ENCODE measurements at places on chromosomes 7 and 10.

DNA sequence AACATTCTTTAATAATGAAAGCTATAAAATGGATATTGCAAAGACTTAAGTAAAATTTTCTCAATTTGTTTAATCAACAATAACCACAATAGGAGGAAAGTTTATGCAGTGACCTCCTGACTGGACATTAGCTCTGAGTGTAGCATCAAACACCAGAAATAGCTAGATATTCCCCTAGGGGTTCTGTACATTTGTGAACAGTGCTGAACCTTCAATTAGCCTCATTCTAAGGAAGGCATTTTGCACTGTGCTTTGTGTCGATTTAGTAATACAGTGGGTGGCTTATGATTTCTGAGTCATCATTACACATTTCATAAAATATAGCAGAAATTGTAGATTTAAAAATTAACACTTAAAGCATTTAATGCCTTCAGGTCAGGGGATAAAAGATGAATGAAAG, 367.3 kb upstream of the PCDH15 start:
- DNase-seq = no peak

DNA sequence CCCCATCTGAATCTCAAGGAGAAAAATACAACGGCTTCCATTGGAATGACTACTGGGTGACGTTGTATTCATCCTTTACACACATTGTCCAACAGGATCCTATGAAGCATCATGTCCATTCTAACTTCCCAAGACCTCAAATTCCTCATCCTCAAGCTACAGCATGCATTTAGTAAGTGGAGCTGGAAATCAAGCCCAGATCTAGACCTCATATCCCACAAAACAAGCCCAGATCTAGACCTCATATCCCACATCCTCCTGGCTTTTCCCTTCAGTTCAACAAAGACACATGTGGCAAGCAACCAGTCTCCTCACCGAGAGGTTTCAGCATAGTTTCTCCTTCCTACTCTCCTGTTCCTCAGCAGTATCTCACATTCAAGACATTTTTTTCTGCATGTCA, 12.2 kb downstream of the IGF2BP3 start:
- no peak for DNase-seq

DNA sequence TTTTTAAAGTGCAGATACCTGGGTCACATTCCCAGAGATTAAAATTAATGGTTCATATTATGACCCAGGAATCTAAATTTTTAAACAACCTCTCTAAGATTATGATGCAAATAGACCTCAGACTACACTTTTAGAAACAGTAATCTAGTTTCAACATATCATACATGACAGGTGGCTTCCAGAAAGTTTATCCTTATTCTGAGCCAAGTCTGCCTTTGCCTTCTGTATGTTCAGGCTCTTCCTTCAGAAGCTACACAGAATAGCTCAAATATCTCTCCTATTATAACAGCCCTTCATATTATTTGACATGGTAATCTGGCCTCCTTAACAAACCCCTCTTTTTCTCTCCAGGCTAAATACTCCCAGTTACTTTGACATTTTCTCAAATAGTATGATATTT, 101.9 kb downstream of the FZD1 start:
- no peak for DNase-seq

- no peak for DNase-seq
Measured at GRCh38 chr7:45699015-45699309, 124.8 kb downstream of the ADCY1 start.

- no peak for DNase-seq
Measured at GRCh38 chr10:61742812-61743211, 80.1 kb downstream of the CABCOCO1 start.

- no peak for DNase-seq
Measured at GRCh38 chr10:97115846-97116245, 69.9 kb downstream of the SLIT1 start.

DNA sequence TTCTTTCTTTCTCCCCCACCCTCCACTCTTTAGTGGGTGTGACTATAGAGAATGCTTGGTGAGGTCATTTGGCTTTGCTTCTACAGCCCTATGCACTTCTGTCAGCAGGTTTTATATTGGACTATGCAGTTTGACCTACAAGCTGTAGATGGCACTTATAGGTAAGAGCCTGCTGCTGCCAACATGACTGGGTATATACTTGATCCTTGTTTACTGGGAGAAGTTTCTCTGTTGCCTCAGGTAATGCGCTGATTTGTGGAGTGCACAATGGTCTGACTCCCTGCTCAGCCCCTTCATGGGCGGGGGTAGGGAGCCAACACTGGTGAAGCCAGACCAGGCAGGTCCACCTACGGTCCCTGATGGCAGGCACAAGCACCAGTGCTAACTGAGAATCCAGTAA, 33.7 kb upstream of the C7orf33 start:
- no peak for DNase-seq

- no peak for DNase-seq
Measured at GRCh38 chr7:128791121-128791971, at the start of gene CCDC136. Gene CCDC136, plus strand, starts transcription at chr7:128791968. Its CDS starts 444 bp downstream, at chr7:128792412.

DNA sequence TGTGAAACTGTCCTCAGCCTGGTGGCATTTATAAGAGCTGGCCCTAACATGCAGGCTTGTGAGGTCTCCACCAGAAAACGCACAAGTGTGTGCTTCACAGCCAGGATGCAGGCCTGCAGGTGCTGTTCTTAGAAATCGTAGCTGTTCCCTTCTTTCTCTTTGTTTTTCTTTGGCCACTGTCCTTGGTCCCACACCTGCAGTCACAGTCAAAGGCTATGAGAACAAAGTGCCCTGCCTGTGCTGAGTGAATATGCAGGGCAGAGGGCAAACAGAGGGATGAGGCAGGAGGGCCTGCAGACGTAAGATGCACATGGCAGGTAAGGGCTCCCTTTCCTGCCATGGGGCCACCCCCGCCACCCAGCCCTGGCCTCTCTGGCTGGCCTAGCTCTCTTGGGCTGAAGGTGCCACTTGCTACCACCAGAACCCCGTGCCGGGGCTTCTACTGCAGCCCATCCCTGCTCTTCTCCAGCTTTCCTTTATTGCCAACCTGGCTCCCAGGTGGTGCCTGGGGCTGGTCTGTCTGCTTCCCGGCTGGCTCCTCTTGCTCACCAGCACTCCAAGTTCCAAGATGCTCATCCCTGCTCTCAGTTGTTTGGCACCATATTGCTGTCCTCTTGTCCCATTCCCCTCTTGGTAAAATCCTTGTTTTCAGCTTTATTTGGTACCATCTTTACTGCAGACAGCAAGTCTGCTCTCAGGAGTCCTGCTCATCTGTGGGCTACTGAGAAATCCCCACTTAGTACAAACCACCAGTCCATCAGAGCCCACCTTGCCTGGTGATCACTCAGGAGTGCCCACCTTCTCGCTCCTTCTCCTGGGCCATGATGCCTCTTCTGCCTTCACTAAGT, 308.1 kb upstream of the ZMIZ1 start:
- DNase-seq = no peak

DNA sequence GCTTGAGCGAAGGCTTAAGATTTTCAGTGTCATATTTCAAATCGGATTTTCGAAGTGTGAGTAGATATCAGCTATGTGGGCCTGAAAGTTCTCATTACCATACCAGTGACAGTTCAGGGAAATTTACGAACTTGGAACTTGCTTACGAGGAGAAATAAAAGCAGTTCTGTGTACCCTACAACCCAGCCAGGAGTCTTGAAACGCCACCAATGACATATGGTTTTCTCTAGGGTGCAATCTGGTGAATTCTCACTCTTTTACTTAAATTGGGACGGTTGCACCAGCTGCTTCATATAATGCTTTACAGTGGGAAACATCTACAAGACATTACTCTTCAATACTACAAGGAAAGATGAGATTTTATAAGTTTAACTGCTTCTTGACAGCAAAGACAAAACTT, 253.6 kb upstream of the FOXK1 start:
- DNase-seq = no peak

DNA sequence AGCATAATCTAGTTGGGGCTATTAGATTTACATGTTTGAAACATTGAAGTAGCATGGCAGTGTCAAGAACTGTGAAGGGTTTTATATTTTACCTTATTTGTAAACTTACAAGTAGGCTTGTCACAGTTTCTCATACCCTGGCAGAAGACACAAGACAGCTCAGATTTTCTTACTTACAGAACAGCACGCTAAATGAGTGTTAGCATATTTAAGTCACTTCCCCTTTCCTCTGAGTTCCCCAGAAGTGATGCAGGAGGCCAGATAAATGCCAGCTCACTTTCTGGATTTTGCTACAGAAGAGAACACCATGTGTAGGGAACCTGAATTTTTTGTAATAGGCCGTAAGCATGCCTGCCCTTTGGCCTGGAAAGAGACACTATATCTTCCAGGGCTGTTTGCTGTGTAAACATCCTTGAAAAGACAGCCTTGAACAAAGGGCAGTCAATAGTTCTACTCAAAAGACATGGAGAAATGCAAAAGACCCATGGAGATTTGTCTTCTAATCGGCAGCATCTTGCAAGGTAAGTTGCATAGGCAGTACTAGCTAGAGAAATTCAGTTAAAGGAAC, 279.1 kb downstream of the PHF14 start:
- DNase-seq = no peak

DNA sequence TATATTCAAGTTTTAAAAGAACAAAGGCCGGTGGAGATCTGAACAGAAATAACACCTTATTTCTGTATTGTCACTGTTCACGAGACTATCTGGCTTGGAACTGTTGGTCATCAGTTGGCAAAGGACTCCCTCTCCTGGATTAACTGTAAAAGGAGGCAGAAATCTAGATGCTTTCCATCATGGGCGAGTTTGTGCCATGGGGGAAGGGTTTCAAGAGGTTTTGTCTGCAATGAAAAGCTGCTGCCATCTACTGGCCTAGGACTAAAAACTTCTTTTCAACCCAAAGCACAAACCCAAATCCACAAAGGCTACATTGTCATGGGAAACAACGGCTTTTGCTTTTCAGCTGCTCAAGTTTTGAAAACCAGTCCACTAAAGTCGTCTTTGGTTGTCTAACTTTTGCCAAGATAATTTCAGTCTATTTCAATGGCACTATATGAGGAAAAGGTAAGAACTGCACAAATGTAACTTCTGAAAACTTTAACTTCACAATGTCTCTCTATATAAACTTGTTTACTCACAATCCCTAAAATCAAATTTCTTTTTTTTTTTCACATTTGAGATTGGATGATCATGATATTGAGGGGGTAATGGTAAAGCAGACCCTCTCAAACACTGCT, 196.8 kb downstream of the SKAP2 start:
- DNase-seq = peak; percentile 66

- no peak for DNase-seq
Measured at GRCh38 chr10:4331150-4331549, 494.9 kb upstream of the AKR1E2 start.

GRCh38 chr10:62424026-62424425, 49.9 kb downstream of the ZNF365 start:
- no peak for DNase-seq

- DNase-seq = no peak
Measured at GRCh38 chr10:33722067-33722466, 387.6 kb upstream of the NRP1 start.

GRCh38 chr10:126225672-126226008, 162.6 kb downstream of the ADAM12 start:
- no peak for DNase-seq

DNA sequence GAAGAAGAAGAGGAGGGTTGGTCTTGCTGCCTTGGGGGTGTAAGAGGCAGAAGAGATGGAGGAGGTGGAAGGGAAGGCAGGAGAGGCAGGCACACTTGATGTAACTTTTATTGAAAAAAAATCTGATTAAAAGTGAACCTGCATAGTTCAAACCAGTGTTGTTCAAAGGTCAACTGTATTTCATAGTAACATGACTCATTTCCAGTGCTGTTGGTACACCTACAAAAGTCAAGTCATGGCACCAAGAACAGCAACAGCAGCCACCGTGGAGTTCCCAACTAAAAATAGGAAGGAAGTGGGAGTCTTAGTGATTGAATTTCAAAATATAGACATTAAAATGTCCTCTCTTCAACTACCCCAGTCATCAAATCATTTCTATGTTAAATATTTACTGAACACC, 88.5 kb downstream of the CTNNA3 start:
- no peak for DNase-seq

GRCh38 chr7:155618708-155619633, 25.5 kb upstream of the RBM33 start:
- no peak for DNase-seq

DNA sequence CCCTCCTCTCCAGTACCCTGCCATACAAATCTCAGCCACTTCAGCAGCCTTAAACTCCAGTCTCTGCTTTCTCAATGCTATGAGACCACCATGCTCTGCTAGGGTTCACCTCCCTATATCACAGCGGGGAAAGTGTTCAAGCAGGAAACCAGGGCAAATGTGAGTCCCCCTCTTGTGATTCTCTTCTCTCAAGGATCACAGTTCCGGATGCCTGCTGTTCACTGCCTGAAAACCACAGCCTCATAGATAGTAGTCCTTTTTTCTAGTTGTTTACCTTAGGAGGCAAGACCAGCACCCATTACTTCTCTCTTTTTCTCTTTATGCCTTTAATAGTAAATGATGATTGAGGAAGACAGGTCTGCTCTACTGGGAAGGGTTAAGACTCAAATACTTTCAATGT, 100.8 kb downstream of the SGMS1 start:
- DNase-seq = no peak

DNA sequence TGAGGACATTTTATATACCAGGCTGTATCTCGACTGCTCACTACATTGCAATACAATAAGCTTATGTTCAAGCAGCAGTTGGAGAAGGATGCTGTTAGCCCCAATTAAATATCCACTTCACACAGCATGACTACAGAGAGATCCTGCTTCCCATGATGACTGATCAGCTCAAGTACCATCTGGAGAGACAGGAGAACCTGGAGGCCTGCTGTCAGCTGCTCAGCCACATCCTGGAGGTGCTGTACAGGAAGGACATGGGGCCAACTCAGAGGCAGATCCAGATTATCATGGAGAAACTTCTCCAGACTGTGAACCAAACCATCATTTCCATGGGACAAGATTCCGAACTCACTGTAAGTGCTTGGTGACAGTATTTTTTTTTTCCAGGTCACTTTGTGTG, 22.5 kb downstream of the RNF133 start:
- DNase-seq = no peak

DNA sequence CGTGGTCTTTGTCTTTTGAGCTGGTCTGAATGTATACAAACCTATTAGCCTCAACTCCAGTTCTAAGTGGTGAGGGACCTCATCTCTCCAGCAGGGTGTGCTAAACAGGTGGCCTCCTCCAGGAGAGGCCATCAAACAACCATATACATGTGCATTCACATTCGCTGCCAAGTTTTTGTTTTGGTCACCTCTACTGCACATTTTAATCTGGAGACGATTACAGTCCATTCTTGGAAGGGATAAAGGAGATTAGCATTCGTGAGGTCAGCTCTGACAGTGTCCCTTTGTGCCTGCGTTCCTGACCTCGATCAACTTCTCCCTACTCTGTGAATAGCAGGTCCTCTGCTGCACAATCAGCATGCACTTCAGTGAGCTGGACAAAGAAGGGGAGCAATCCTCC, 60.8 kb downstream of the RHOBTB1 start:
- DNase-seq = no peak

GRCh38 chr7:13792208-13792607, 197.3 kb downstream of the ETV1 start:
- DNase-seq = no peak

DNA sequence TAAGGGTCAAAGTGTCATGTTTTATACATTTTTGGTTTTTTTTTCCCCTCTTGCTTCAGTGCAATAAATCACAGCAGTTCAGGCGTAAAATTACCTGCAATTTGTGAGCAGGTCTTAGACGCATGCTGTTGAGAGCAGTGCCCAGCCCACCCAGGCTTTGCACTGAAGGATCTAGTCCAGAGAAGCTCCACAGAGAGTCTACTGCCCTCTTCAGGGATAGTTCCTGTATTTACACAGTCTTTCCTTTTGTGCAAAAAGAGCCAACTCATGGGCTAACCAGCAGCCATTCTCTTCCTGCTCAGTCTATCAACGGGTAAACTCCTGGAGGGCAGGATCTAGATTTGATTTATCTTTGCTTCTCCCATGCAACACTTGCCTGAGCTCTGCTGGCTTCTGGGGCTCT, 82.2 kb upstream of the NAMPT start:
- no peak for DNase-seq

GRCh38 chr10:11227103-11227502, 209.4 kb downstream of the CELF2 start:
- no peak for DNase-seq
